ENCODE measurements at places on chromosomes 7 and 10. TPM values are rescaled to one million over a fixed set of nuclear protein-coding genes. Genes with fewer than 3 reads are reported as not detected.

The JMJD1C gene
- 89.2 TPM for total RNA-seq

The FAM131B gene
- 1.8 TPM for total RNA-seq

The AKR1D1 gene
- not detected for total RNA-seq

The NEUROD6 gene
- not detected for total RNA-seq

The SMKR1 gene
- not detected for total RNA-seq

The PAPOLB gene
- 0.22 TPM for total RNA-seq

The ELOVL3 gene
- total RNA-seq: 7.2 TPM

The YWHAG gene
- 297 TPM for total RNA-seq

The MYOZ1 gene
- total RNA-seq: 0.58 TPM

The NCF1 gene
- total RNA-seq: 8.6 TPM
